ENCODE measurements at places on chromosomes 11 and 22.

DNA sequence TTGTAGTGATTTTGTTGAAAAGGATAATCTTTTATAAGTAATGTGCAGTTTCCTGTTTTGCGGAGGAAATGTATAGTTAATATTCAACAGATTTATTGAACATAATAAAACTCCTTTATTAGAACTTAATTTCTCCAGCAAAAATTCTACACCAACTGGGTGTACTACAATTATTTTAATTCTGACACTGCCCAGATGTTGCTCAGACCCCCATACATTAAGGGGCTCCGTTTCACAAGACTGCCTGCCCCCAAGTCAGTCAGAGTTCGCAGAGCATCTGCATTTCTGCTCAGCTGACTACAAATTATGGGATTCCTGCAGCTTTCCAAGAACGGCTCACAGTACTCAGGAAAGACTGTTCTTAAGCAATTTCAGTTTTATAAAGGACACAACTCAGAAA is 6.2 kb downstream of the CEP57 start:
- DNase-seq = no peak

GRCh38 chr22:50548040-50548920 is 2.6 kb downstream of the KLHDC7B start:
- DNase-seq = no peak

DNA sequence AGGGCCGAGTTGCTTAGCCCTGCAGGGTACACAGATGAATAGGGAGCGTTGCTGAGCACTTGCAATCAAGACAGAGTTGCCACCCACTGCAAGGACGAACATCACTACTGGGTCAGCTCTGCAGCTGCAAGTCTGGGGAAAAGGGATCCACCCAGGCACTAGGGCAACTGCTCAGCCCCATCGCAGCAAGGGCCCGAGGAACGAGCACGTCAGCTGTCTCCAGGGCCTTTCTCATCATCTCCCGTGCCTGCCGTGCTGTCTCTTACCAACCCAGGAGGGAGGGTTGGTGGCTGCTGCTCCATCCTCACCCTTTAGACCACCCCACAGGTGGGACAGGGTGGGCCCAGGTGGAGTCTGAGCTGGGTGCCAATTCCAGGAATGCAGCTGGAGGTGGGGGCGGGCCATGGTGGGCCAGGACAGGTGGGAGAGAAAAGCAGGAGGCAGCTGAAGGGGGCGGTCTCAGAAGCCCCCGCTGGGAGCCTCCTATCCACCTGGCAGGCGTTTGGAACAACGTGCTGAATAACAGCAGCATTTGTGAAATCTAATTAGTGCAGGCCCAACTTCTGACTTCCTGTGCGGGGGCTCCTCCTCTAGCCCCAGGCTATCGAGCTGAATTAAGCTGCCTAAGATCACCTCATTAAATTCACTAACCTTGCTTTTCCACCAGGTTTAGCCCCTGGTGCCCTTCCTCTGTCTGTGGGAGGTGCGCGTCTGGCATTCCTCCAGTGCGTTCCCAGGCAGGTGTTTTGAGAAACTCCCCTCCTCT is 252.5 kb downstream of the ST3GAL4 start:
- DNase-seq = no peak

DNA sequence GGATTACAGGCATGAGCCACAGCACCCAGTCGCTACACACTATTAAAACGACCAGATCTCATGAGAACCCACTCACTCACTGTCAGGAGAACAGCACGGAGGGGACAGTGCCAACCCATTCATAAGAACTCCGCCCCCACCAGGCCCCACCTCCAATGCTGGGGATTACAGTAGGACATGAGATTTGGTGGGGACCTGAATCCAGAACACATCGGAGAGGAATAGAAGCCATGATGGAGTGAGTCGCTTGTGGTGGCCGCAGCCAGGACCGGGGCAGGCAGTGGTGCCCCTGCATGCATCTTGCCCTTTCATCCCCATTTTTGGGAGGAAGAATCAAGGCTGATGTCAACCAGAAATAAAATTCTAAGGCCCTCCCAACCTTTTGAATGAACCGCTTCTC is 8.7 kb downstream of the NADSYN1 start:
- DNase-seq = no peak
